ENCODE measurements at places on chromosomes 2 and 18.

DNA sequence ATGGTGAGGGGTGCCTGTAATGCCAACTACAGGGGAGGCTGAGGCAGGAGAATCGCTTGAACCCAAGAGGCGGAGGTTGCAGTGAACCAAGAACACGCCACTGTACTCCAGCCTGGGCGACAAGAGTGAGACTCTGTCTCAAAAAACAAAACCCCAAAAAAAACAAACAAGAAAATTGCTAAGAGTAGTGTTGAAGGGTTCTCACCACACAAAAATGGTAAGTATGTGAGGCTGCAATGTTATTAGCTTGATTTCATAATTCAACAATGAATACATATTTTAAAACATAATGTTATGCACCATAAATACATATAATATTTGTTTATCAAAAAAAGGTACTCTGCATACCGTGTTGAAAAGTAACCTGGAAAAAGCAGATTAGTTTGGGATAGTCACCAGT lies 45.8 kb downstream of the PSMG2 start:
- DNase-seq, result no peak

DNA sequence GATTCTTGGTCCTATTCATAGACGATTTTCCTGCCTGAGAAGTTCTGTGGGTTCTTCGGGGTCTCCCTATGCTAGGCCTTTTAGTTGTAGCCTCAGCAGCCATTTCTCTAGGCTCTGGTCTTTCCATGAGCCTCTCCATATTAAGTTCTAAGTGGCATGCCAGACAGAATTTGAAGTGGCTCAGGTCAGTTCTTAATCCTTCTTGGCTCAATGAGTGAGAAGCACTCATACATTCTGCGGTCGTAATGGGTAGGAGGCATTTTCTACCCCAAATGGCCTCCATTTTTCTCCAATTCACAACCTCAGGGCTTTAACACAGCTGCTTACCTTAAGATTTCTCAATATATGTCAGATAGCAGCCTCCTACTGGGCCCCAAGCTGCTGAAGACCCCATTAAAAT lies 405.3 kb upstream of the GALNT5 start:
- DNase-seq, result no peak

GRCh38 chr18:68033466-68033865 lies 516.9 kb upstream of the DSEL start:
- DNase-seq, result no peak

- peak; percentile 92 for DNase-seq
Measured at GRCh38 chr2:237923481-237924163, 43.2 kb upstream of the UBE2F start.

DNA sequence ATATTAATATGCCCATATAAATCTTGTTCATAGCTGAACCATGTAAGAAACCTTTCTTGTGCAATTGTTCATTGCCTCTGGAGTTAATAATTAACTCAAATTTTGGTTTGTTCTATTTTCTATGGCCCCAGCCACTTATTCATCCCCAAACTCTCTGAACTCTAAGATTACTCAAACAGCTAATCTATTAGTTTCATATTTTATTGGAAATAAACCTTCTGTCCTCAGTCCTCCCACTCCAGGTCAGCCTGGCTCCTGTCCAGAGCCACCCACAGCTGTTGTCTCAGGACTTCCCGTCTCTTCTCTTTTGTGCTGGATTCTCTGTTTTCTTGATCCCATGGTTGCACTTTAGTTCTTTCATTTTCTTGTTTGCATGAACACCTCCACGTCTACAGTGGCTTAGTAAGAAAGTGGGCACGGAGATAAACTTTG lies 4.4 kb upstream of the RNF103 start:
- DNase-seq, result no peak

DNA sequence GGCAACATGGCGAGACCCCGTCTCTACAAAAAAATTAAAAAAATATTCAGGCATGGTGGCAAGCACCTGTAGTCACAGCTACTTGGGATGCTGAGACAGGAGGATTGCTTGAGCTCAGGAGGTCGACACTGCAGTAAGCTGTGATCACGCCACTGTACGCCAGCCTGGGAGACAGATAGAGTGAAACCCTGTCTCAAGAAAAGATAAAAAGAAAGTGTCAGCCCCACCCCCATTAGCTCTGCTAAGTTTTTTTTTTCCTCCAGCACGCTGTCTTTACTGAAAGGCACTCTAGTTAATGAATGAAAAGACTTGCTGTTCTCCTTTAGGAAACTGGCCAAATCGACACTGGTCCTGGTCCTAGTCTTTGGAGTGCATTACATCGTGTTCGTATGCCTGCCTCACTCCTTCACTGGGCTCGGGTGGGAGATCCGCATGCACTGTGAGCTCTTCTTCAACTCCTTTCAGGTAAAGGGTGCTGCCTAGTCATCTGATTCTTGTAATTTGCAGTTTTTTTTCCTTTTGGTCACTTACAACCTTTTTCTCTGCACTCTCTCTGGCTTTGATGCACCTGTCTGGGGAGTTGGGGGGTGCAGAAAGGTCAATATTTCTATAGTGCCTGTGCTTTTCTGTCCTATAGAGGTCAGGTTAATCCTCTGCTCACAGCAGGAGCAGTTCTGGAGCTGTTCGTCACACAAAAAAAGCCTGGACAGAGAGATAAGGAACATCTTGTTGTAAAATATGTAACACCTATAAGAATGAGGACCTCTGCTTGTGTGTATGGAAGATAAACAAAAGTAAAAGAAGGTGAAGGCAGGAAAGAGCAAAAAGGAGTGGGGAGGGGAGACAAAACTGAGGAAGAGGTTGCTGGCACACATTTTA lies 82.3 kb downstream of the PTH2R start:
- DNase-seq, result no peak

- no peak for DNase-seq
Measured at GRCh38 chr2:41510108-41510507, 537.7 kb upstream of the PKDCC start.
